ENCODE measurements at places on chromosomes 5 and 9. TPM values are rescaled to one million over a fixed set of nuclear protein-coding genes. Genes with fewer than 3 reads are reported as not detected.

LHX3 gene
- total RNA-seq, result not detected

BTNL8 gene
- total RNA-seq, result not detected

KLHL3 gene
- 29.7 TPM for total RNA-seq

NAIP gene
- 5.2 TPM for total RNA-seq

GARIN3 gene
- not detected for total RNA-seq

TNFSF15 gene
- total RNA-seq, result 0.50 TPM

SLC24A2 gene
- total RNA-seq, result under 0.01 TPM

CDC25C gene
- total RNA-seq, result 13.0 TPM

PRSS3 gene
- 24.4 TPM for total RNA-seq

CCT5 gene
- total RNA-seq, result 652 TPM

F12 gene
- total RNA-seq, result 1.7 TPM

ALDH1B1 gene
- total RNA-seq, result 34.5 TPM

RHOBTB3 gene
- total RNA-seq, result 213 TPM

GFI1B gene
- total RNA-seq, result not detected

GNAQ gene
- total RNA-seq, result 79.3 TPM

SPTLC1 gene
- 132 TPM for total RNA-seq

C9orf153 gene
- 0.27 TPM for total RNA-seq

CFAP90 gene
- total RNA-seq, result not detected

RORB gene
- not detected for total RNA-seq

ACO1 gene
- total RNA-seq, result 79.3 TPM

Data from thoracic aorta endothelial cell (primary cell).